ENCODE measurements at places on chromosomes 6 and 20.

GRCh38 chr20:44491635-44492395 is 16.1 kb downstream of the TTPAL start:
- no peak for DNase-seq

- no peak for DNase-seq
These were observed 71.4 kb downstream of the LRRC1 start for GRCh38 chr6:53866226-53866625.

DNA sequence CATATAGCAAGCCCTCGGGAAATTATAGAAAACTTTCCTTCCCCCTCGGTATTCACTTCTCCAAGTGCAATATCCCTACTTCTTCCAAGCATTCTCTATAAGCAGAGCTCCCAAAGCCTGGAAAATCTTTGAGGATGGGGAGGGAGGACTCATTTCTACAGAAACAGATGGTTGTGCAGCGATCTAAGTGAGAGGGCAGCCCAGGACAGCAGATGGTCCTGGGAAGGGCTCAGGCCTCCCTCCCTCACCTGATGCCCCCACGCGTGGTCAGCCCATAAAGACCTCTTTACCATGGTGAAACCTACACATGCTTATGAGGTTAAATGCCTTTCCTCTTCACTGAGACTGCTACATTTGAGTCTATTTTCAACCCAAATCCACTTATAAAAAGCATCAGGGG is 319.6 kb upstream of the QKI start:
- DNase-seq = no peak

- DNase-seq = no peak
These were observed 43.1 kb downstream of the SYNJ2 start for GRCh38 chr6:158024566-158025297.

- DNase-seq = no peak
These were observed 37.6 kb downstream of the PKIB start for GRCh38 chr6:122647765-122648164.

GRCh38 chr6:83597051-83597450 is 84.7 kb downstream of the PRSS35 start:
- no peak for DNase-seq

DNA sequence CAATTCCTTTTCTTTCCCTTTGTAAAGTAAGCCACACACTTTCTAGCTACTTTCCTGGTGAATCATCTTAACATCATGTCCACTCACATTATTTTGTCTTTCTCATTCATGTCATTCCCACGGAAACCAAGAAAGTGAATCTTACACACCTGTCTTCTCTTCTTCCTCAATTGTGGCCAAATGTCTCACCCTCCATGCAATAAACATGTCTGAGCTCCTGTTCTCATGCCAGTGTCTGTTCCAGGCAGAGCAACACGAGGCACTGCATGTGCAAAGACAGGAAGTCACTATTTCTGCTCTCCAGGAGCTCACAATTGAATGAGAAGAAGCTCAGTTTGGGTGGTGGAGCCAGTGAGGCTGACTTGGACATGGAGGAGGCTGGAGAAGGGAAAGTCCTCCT is 29.0 kb upstream of the TMEM244 start:
- DNase-seq = no peak

DNA sequence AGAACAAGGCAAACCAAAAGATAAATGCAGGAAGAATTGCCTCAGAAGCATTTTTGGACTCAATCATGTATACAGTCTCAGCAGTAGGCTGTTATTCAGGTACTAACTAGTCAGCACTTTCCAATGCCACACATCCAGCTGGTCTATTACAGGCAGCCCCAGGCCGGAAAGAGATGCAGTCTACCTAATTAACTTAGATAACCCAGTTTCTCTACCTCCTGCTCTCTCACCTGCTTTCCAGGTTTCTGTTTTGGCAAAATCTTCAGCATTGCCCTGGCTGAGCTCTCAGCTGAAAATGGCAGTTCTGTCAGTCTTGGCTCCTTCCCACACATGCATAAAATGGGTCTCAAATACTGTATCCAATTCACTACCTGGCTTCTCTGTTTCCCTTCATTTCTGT is 101.3 kb upstream of the UFL1 start:
- DNase-seq = no peak

DNA sequence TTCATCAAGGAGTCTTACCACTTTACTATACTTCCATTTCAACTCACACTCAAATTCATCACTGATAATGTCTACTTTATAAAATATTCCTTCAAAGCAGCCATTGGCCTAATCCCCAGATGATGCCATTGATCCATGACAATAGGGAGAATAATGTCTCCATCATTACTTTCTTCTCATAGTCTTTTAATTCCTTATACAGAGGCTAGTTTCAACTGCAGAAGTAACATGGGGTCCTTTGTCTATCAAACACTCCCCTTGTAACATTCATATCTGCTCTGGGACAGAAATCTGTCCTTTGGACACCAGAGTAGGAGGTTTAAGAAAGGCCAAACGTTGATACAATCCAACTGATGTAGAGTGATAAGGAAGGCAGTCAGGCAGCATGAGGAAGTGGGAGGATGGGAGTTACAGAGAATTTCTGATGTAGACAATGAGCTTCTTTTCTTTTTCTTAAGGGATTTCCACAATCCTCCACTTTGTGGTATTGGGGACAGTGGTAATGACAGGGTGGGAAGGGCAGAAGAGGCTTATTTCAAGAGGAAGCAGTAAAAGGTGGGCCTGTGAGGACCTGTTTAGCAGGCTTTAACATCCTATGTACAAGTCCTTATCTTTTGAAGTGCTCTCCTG is 18.9 kb upstream of the HLA-DOA start:
- DNase-seq = no peak

GRCh38 chr20:21100578-21101452 is 5.3 kb downstream of the LINC00237 start:
- no peak for DNase-seq

DNA sequence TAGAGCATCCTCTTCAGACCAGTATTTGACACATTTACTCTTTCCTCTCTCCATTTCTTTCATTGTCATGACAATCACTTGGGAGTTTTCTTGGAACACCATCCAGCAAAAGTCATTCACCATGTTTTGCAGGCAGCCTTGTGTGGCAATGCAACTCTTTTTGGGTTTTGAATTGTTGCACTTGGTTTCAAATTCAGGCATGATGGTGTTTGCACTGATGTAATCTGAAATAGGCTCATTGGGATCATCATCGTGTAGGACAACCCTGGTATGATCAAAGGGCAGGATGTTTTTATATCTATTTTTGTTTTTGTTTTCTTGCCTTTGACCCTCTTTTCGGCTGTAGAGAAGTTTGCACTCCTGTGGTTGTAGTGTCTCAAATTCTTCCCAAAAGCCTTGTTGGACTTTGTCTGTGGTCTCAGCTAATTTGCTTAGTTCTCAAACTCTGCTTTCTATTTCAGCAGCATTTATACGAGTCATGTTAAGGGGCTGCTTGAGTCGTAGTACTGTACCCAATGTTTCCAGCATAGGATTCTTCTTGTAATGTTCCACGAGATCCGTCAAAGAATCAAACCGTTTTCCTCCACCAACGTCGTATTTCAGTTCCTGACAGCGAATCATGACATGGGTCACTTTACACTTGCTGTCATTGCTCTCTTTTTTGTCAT is 160.8 kb upstream of the TNFAIP3 start:
- no peak for DNase-seq

GRCh38 chr6:142913511-142914047 is 31.4 kb downstream of the HIVEP2 start:
- no peak for DNase-seq

GRCh38 chr20:42982218-42982617 is 207.5 kb downstream of the PTPRT start:
- no peak for DNase-seq

DNA sequence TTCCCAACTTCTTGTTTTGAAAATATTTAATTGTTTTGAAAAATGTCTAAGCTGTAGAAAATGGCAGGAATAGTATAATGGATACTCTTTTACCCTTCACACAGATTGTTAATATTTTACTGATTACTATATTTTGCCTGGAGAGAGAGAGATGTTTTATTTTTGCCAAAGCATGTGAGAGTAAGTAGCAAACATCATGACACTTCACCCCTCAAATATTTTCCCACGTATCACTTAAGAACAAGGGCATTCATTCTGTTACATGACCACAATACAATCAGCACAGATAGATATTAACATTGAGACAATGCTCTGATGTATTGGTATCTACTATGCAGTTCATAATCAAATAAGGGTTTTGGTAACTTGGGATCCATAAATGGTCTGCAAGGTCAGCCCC is 116.5 kb downstream of the CCDC170 start:
- no peak for DNase-seq

DNA sequence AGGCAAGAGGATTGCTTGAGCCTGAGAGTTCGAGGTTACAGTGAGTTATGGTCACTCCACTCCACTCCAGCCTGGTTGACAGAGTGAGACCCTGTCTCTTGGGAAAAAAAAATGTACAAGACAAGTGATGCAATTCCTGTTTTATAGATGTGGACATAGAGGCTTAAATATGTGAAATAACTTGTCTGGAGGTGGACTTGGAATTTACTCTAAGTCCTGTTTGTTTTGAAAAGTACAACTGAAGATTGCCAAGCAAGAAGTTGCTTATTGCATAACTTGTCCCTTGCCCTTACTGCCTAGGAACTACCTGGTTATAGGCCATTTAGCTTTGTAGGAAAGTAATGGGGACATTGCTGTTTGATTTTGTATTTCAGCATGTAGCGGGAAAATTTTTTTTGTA is 26.0 kb upstream of the ADIG start:
- no peak for DNase-seq

DNA sequence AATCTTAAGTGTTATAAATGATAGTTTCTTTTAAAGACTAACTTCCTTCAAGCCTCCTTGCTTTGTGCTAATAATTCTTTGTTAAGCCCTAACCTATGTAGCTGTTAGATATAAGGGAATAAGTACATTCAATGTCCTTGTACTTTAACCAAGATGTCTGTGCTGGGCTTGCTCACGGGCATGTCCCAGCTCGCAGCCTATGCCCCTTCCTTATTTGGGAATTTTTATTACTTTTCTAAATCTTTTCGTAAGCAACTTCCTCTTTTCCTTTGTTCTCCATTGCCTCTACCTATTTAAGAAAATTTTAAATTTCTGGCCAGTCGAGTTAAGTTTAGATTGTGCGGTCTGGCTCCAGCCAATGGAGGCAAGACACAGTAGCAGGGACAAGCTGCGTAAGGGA is 26.0 kb upstream of the CDK19 start:
- DNase-seq = no peak

GRCh38 chr6:41093729-41094128 is 21.0 kb downstream of the NFYA start:
- no peak for DNase-seq

DNA sequence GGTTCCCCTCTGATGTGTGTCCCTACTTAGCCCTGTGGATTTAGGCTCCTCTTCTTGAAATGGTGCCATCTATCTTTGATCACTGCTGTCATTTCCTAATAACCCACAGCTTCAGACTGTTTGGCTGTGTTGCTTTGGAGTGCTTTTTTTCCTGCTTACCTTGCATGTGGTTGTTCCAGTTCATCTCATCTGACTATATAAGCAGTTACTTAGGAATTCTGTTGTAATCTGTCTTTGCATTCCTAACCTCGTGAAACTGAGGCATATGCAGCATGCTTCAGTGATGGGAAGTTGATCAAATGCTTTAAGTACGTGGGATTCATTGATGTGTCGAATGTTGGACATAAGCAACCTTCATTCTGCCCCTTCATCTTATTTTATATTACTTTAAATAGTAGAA is 115.8 kb upstream of the FLRT3 start:
- DNase-seq = no peak

- DNase-seq = no peak
These were observed 43.9 kb upstream of the PRND start for GRCh38 chr20:4677846-4678245.

GRCh38 chr6:132380358-132381029 is 20.8 kb downstream of the MOXD1 start:
- DNase-seq = no peak

- no peak for DNase-seq
These were observed 13.2 kb downstream of the CCN2 start for GRCh38 chr6:131937703-131938631.

- no peak for DNase-seq
These were observed 118.6 kb upstream of the CCDC28A start for GRCh38 chr6:138654715-138655634.

DNA sequence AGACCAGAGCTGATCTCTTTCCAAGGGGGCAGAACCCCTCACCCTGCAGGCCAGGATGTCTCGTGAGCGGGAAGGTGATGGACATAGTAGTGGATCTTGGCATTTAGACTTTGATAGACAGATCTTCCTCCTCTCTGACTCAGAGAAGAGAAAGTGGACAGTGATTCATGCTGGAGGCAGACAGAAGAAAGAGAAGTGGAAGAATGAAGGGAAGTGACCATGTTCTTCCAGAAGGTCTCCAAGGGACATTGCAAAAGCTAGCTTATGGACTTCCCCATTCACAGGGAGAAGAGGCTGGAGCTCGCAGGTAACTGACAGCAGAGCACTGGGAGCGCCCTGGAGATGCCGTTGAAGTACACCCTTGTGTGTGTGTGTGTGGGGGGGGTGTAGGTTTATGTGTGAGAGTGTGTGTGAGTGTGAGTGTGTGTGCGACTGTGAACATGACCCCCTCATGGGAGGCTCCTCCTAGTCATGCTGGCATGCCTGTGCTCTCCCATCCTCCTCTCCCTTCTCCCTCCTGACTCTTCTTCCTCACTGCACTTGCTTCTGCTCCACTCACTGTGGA is 8.0 kb upstream of the RAET1L start:
- DNase-seq = no peak

- DNase-seq = no peak
These were observed 16.5 kb upstream of the PCSK2 start for GRCh38 chr20:17210387-17210786.

GRCh38 chr20:48772183-48772976 is 55.4 kb downstream of the PREX1 start:
- DNase-seq = no peak

GRCh38 chr6:111604259-111605099 is 1.2 kb downstream of the TRAF3IP2 start:
- no peak for DNase-seq

GRCh38 chr6:105058846-105059245 is 101.9 kb downstream of the LIN28B start:
- no peak for DNase-seq

- DNase-seq = no peak
These were observed 24.7 kb upstream of the MROH8 start for GRCh38 chr20:37204056-37204455.

- DNase-seq = no peak
These were observed 729.8 kb downstream of the TBC1D32 start for GRCh38 chr6:120604510-120604909.

DNA sequence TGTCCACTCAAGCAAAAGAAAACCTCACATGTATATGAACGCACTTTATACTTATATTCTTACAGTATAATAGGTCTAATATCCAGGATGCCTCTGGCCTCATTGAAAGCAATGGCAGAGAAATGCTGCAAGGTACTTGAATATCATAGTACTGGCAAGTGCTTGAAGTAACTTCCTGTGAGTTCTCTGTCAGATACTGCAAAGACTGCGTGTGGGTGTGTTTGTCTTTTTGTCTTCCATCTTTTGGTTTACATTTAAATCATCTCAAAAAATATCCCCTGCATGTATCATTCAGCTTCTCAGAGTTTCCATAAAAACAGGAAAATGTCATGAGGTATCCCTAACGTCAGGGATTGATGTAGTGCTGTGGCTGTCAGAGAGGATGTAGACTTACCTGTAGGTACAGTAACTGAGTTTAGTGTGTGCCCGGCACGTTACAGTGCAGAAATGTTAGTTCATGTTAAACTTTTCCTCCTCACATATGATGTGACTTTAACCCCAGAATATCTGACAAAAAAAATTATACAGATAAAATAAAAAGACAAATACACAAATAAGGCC is 184.3 kb downstream of the DST start:
- DNase-seq = no peak

- DNase-seq = no peak
These were observed 35.8 kb downstream of the DTNBP1 start for GRCh38 chr6:15626878-15627674.
